ENCODE measurements at places on chromosomes 11 and 22. TPM values are rescaled to one million over a fixed set of nuclear protein-coding genes. Genes with fewer than 3 reads are reported as not detected.

SHANK3 gene
- total RNA-seq, result not detected

FOLH1 gene
- total RNA-seq, result not detected

PHF21B gene
- not detected for total RNA-seq

PHLDA2 gene
- 5.6 TPM for total RNA-seq

ARFGAP2 gene
- 70.0 TPM for total RNA-seq

ARHGAP8 gene
- 2.3 TPM for total RNA-seq

KIAA1671 gene
- 5.9 TPM for total RNA-seq

OR5A1 gene
- total RNA-seq, result not detected

DNA sequence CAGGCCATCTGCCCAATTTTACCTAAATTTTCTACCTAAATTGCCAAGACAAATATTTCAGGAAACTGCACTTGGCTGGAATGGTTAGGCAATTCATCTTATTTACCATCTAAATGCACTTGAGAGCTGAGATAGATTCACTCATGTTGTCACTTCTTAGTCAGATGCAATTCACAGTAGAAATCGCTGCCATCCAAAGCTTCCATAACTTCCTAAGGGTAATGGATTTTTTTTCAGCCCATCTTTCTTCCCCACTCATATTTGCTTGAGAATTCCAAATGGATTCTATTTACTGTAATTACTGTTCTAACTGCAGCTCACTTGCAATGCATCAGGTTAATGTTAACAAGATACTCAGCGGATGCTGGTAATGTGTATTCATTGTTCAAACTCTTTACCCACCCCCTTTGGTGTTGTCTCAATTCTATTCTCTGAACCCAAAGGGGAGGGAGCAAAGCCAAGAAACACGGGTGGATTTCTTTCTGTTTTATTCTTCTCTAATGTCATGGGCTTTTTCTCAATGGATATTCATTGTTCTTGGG, 96.0 kb downstream of the TENM4 start:
- no peak for ATAC-seq

- no peak for ATAC-seq
These were observed 2.3 kb downstream of the CABP7 start for GRCh38 chr22:29722151-29722550.

GRCh38 chr11:46346886-46347636, at the start of gene DGKZ:
Gene DGKZ (plus strand): TSS chr11:46347463. CDS start chr11:46347660, 197 bp downstream.
- ATAC-seq, result peak; percentile 72

DNA sequence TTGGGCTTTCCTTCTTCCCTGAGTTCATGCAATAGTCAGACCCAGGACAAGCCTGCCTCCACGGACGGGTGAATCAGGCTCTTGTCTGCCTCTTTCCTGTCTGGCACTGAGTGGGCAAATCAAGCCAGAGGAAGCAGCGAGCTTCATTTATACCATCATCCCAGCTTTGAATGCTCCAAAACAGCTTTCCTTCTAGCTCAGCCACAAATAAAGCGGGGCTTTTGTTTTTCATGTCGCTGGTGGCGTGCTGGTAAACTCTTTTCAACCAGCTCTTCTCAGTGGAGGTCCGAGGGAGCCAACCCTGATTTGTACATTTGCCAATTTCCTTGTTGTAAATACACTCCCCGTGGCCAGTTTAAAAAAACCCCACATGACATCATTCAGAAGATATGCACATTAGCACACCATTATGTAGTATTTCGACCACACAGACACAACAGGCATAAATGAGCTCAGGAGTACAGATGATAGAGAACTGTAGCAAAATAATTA, 8.6 kb downstream of the C11orf91 start:
- ATAC-seq, result no peak

- ATAC-seq, result peak; percentile 16
These were observed 3.6 kb upstream of the SORL1 start for GRCh38 chr11:121448431-121448941.

GRCh38 chr11:72629266-72629665, 45.0 kb downstream of the PDE2A start:
- no peak for ATAC-seq

DNA sequence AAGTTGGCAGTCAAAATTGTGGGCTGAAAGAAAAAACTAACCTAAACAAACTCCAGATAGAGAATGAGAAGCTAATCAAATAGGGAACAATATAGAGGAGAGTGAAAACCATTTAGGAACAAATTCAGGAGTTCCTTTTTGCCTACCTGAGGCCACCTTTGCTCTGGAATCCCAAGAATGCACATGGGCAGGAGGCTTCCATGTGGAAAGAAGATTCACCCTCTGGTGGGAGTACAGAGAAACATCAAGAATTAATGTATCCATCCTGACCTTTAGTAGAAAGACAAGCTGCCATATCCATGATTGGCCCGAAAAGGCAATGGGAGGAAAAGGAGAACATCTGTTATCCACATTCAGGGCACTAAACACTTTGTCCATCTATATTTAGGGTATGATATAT, 35.0 kb upstream of the MRGPRX1 start:
- ATAC-seq, result no peak

GRCh38 chr11:14309425-14310192, 49.4 kb downstream of the RRAS2 start:
- no peak for ATAC-seq

DNA sequence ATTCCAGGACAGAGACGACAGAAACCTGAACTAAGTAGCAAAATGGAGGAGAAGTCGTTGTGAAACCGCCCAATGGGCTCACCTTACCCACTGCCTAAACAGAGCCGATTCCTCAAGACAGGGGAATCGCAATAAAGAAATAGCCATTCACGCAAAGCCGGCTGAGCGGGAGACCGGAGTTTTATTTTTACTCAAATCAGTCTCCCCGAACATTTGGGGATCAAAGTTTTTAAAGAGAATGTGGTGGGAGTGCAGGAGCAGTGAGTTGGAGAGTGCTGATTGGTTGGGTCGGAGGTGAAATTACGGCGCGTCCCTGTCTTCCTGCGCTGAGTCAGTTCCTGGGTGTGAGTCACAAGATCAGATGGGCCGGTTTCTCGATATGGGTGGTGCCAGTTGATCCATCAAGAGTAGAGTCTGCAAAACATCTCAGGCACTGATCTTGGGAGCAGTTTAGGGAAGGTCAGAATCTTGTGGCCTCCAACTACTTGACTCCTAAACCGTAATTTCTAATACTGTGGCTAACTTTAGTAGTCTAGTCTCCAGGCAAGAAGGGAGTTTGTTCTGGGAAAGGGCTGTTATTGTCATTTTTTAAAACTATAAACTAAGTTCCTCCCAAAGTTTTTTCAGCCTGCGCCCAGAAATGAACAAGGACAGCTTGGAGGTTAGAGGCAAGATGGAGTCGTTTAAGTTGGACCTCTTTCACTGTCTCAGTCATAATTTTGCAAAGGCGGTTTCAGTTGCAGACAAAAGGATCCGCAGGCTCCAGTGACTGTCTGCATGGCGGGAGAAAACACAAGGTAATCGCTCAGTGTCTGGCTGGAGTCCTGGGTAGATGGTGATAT, 34.1 kb downstream of the OR4D9 start:
- ATAC-seq, result peak; percentile 62

DNA sequence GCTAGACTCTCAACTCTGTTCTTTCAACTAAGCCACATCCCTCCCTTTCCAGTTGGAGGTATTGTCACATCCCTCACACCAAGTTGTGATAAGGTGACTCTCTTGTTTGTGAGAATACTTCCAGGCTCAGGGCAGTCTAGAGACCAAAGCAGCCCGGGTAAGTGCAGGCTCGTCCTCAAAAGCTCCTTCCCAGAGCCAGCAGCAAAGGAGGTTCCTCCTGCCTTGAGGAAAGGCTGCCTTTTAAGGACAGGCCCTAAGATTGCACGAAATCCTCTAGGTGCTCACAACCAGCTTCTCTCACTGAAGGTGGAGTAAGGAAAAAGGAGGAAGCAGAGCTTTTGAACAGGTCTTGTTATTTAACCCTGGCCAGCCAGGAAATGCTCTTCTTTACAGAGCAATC, 53.4 kb downstream of the SMCO4 start:
- no peak for ATAC-seq

DNA sequence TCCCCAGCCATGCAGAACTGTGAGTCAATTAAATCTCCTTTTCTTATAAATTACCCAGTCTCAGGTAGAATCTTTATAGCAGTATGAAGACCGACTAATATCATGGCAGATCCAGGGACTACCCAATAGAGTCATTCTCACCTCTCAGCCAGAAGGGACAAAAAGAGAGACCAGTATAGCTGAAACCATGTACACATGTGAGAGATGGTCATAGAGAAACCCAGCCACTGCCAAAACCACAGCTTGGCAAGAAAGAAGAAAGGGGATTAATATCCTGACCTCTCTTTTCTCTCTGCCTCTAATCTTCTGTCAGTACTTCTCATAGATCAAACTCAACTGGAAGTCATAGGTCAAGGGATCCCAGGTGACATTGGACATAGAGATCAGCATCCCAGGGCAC, 109.8 kb downstream of the CCDC34 start:
- ATAC-seq, result no peak

- no peak for ATAC-seq
These were observed 49.5 kb downstream of the GAB4 start for GRCh38 chr22:16958475-16958874.

DNA sequence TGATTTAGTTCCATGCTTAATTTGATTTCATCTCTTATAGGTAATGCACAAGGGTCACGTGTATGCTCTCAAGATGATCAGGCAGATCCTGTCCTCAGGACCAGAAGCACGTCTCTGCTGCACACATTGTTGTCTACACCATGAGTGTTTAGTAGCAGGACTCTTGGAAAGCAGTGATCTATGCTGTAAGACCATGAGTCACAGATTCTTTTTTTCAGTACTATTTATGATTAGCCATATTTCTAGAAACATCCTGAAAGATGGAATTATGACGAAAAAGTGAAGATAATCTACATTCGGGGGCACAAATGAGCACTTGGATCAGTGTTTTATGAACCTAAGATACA, 29.6 kb downstream of the ZBED4 start:
- no peak for ATAC-seq

- ATAC-seq, result no peak
These were observed 27.2 kb downstream of the NAV2 start for GRCh38 chr11:19739872-19740271.

- ATAC-seq, result peak; percentile 15
These were observed 1.6 kb upstream of the PHLDA2 start for GRCh38 chr11:2930704-2931419.

- no peak for ATAC-seq
These were observed 55.5 kb upstream of the USP47 start for GRCh38 chr11:11786234-11786633.

DNA sequence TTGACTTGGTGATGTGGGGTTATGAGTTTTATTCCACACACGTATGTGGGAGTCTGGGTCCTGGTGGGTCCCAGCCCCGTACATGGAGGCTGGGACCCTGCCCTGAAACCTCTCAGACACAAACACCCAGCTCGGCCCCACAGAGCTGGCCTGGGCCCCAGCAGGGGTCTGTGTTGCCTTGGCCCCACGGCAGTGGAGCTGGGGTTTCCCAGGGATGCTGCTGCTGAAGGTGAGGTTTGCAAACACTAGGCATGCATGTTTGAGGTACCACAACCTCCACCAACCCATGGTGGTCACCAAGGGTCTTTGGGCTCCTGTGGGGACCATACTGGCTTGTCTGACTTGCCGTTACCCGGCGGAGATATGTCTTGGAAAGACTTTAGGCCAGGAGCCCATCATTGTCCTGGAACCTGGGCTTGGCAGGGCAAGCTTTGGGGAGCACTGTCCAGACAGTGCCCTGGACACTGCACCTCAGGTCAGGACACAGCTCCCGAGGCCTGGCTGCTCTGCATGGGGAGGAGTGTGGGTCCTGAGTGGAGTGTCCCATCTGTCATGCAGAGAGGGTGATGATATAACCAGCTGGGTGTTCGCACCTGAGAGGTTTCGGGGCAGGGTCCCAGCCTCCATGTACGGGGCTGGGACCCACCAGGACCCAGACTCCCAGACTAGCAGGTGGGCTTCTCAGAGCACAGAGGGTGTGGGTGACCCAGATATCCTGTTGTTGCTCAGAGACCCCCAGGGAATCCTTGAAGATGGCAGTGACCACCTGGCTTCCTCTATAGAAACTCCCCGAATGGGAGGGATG, 63.3 kb downstream of the KCNQ1 start:
- ATAC-seq, result no peak

- ATAC-seq, result no peak
These were observed 207.5 kb downstream of the CTTN start for GRCh38 chr11:70605846-70606245.

DNA sequence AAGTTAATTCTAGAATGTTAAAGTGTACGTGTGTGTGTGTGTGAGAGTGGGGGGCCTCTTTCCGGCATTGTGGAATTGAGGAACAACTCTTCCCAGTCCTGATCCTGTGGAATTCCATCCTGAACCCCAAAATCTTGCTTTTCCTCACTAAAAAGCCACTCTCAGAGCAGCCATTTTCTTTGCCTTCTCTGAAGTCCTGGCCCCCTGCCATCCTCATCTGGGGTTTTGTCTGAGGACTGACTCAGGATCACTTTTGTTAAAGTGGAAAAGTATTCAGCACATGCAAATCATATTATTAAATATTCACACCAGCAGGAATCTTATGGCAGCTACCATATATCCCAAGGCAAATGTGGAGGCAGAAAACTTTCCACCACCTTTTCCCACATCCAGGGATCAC, 3.8 kb downstream of the SCN4B start:
- ATAC-seq, result no peak

- ATAC-seq, result no peak
These were observed 4.6 kb upstream of the CDC42BPG start for GRCh38 chr11:64848826-64849597.

GRCh38 chr22:44151676-44152075, 29.0 kb upstream of the PARVG start:
- no peak for ATAC-seq

- ATAC-seq, result no peak
These were observed 4.6 kb upstream of the PGGHG start for GRCh38 chr11:284105-285020.

DNA sequence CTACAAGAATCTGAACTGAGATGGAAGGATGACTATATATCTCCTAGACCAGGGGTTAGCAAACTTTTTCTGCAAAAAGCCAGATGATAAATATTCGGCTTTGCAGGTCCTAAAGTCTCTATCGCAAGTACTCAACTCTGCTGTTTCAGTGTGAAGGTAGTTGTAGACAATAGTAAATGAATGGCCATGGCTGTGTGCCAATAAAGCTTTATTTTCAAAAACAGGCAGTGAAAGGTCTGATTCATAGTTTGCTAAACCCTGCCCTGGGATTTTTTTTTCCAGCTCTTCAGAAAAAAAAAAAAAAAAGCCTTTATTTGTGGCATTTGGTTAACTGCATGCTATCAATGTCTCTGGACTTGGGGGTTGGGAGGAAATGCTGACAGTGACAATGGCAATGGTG, 37.5 kb downstream of the FAM227A start:
- ATAC-seq, result no peak

DNA sequence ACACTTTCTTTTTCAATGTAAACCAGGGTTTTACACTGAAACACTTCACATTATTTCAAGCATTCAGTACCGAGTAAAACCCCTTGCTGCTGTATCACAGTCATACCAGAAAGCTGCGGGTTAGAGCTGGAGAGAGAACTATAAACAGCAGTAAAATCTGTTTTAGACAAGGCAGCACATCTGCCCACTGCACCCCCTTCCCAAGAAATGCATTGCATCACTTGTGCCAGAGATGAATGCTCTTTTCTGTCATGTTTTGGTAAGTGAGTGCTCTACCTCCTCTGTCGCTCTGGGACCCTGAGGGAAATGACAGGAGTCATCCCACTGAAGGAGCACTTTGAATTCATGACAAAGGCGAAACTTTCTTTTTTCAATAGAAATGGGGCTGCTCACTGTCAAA, 107.2 kb downstream of the MAML2 start:
- peak; percentile 99 for ATAC-seq

Measured in activated T-helper 17 cell treated with anti-CD3 and anti-CD28 coated beads, Interleukin-2, amount 50 U/mL, for 72 hours (primary cell).